Activated CD4-positive, alpha-beta T cell treated with anti-CD3 and anti-CD28 coated beads, Interleukin-2, amount 10 ng/mL, durations not matched to agents 7 days and 5 days (primary cell): ENCODE measurements at places on chromosomes 1 and 21. TPM values are rescaled to one million over a fixed set of nuclear protein-coding genes. Genes with fewer than 3 reads are reported as not detected.

The KCNK2 gene
- not detected for total RNA-seq

- no peak for DNase-seq
Measured at GRCh38 chr1:225914947-225915346, 9.1 kb downstream of the PYCR2 start.

GRCh38 chr1:161720956-161721737 is at the start of gene FCRLB:
FCRLB (plus strand) TSS chr1:161721544; CDS start chr1:161722673, 1,129 bp downstream.
- DNase-seq, result no peak

- DNase-seq, result no peak
Measured at GRCh38 chr21:29329406-29329805, 30.7 kb downstream of the BACH1 start.

The GNG12 gene
- 0.04 TPM for total RNA-seq

GRCh38 chr1:82721702-82722101 is 921.0 kb downstream of the ADGRL2 start:
- no peak for DNase-seq

The ZBED6 gene
- total RNA-seq, result 18.9 TPM

DNA sequence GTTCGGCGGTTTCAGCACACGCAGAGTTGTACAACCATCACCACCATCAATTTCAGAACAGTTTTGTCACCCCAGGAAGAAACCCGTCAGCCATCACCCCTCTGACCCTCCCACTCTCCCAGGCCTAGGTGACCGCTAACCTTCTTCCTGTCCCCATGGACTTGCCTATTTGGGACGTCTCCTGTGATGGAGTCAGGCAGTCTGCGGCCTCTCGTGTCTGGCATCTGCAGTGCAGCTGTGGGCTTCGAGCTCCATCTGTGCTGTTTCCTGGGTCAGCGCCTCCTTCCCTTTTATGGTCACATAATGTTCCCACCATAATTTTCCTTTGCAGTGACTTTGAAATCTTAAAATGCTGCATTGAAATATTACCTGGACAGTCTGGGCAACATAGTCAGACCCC is 24.4 kb downstream of the SLC45A1 start:
- DNase-seq, result no peak

The TDRD5 gene
- not detected for total RNA-seq

The FMO3 gene
- not detected for total RNA-seq

- DNase-seq, result no peak
Measured at GRCh38 chr1:203858975-203859374, 2.4 kb upstream of the SNRPE start.
